Cardiac muscle cell (in vitro differentiated cells and primary cell): ENCODE measurements at places on chromosomes 6 and 20.

DNA sequence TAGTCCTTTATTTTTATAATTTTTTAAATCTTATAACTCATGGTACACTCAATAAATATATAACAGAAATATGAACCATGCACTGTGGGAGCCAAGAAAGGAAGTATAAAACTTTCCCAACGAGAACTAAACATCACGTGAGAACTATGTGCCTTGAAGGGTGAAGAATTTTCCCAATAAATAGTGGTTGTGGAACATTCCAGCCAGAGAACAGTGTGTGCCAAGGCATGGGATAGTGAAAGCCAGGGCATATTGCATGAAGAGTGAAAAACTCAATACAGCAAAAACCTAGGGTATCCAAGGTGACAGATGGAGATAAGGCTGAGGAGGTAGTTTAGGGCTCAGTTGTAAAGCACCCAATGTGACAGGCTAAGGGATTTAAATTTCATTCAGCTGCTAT, 86.1 kb downstream of the SIM1 start:
- H3K27me3 ChIP-seq: peaks cover 8% of the 10 kb centered on the region
- no peaks in the 10 kb centered on the region for H3K36me3 ChIP-seq
- H3K4me1 ChIP-seq: peaks cover 3% of the 10 kb centered on the region

- H3K4me1 ChIP-seq: no peaks in the 10 kb centered on the region
- H3K27me3 ChIP-seq: no peaks in the 10 kb centered on the region
- H3K36me3 ChIP-seq: no peaks in the 10 kb centered on the region
Measured at GRCh38 chr20:51236421-51236820, 213.5 kb upstream of the KCNG1 start.

DNA sequence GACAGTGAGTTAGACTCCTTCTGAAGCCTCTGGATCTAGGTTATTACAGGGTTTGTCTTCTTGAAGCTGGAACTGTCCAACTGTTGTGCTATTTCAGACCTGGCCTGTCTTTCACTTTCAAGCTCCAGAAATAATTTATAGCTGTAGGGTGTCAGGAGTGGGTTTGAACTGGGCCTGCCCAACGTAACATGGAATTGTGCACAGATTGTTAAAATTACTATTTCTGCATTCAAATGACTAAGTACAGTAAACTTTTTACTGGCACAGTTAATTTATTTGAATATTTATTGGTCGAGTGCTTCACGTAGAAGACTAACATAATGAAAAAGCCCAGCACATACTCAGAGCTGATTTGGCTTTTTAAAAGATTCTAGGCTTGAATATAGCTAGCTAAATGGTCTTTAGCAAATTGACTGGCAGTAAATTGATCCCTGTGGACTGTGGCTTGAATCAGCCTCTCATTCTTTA, 74.3 kb downstream of the ARID1B start:
- peak overlapping the region; percentile 79 for H3K27ac ChIP-seq
- H3K4me3 ChIP-seq: no peak overlapping the region
- no peaks in the 10 kb centered on the region for H3K27me3 ChIP-seq
- DNase-seq: peak; percentile 42
- H3K4me1 ChIP-seq: peaks cover 65% of the 10 kb centered on the region

- DNase-seq: no peak
- no peaks in the 10 kb centered on the region for H3K4me1 ChIP-seq
- H3K27ac ChIP-seq: no peak overlapping the region
Measured at GRCh38 chr6:87180105-87180728, 24.9 kb downstream of the ZNF292 start.

DNA sequence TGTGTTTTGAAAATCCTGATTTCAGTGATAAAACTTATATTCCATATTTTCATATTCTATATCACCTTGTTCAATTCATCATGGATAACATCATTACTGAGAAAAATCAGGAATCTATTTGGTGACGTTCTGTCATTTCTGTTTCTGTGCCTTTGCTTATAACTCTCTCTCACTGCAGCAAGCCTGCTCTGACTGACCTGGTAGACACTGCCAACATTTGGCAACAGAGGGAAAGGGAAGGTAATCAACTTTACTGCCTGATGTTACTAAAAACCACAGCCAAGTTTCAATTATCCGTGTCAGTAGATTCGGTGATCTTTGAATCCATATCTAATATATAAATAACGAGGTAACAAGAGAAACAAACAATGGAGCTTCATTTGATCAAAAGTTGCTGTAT, 501.9 kb downstream of the LMBRD1 start:
- peaks cover 10% of the 10 kb centered on the region for H3K4me1 ChIP-seq
- DNase-seq: no peak
- H3K4me3 ChIP-seq: no peak overlapping the region

GRCh38 chr6:71599359-71599758, 287.0 kb upstream of the RIMS1 start:
- H3K36me3 ChIP-seq: no peaks in the 10 kb centered on the region
- no peaks in the 10 kb centered on the region for H3K4me1 ChIP-seq
- no peaks in the 10 kb centered on the region for H3K27me3 ChIP-seq

DNA sequence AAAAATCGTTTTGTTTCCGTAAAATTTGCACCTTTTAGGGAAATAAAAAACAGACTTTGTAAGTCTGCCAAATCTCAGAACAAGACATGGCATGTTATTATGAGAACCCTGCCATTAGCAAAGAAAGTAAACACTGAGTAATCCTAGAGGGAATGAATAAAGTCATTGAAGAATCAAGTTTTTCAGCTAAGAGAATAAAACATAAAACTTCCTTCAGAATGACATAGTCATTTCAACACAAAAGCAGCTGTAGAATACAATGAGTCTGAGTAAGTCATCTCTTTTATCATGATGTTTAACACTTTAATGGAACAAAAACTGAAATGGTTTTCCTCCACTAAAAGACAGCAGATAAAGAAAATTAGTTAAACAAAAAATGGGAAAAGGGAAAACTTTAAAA, 10.3 kb upstream of the DST start:
- no peak overlapping the region for H3K4me3 ChIP-seq
- no peaks in the 10 kb centered on the region for H3K36me3 ChIP-seq
- DNase-seq: no peak

DNA sequence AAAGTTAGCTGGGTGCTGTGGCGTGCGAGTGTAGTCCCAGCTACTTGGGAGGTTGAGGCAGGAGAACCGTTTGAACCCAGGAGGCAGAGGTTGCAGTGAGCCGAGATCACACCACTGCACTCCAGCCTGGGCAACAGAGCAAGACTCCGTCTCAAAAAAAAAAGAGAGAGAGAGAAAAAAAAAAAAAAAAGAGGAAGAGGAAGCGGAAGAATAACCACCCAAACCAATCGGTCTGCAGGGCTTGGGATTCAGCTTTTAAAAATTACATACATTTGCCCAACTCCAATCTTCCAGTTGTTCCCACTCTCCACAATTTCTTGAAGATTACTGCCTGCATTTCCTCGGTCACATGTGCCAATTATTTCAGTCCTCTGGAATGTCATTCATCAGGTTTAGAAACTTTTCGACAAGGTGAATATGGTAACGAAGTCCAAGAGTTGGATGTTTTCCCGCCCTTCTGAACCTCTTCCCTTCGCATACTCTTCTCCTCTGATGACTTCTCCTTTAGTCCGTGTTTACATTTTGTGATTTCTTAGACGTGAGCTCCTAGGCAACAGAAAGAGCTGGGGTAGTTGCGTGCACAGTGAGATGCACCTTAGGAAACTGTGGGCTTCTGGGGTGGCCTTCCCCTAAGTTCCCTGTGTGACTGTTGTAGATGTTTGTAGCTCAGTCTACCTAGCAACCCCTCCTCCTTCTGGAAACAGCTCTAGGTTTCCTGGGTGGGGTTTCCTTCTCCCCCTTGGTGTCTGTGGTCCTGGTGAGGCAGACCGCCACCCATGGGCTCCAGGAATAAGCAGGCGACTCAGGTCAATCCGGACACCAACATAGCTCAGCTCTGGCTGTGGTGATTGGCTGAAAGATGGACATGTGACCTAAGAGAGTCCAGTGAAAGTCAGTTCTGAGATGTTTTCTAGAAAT, 63.0 kb upstream of the NCOA3 start:
- H3K4me1 ChIP-seq: no peaks in the 10 kb centered on the region
- no peaks in the 10 kb centered on the region for H3K36me3 ChIP-seq
- no peaks in the 10 kb centered on the region for H3K27me3 ChIP-seq
- DNase-seq: no peak

DNA sequence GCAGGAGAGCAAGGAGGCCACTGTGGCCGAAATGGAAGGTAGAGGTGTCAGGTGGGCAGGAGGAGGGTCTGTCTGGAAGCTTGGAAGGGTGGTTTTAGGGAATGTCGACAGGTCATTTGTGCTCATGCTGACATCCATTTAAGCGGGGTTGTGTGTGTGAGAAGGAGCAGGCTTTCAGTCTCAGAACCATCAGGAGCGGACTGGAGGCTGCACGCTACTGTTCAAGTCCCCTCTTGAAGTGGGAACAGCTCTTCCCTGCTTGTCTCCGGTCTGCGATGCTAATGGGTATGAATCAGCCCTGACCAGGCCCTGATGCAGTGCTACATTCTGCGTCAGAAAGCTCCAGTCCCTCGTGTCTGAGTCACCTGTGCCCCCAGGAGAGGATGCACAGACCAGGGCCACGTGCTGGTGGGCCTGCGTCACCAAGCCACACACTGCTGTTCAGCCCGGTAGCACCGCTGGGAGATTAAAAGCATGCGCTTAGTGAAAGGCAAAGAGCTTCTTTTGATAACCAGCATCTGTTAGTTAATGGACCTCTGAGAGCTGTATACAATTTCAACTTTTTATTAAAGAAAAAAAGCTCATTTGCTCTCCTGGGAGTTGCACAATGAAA, 58.0 kb downstream of the APCDD1L start:
- H3K27me3 ChIP-seq: no peaks in the 10 kb centered on the region
- peaks cover 10% of the 10 kb centered on the region for H3K4me1 ChIP-seq
- no peaks in the 10 kb centered on the region for H3K36me3 ChIP-seq
- H3K27ac ChIP-seq: no peak overlapping the region
- no peak overlapping the region for H3K4me3 ChIP-seq
- peak; percentile 63 for DNase-seq

GRCh38 chr6:53312355-53312754, 36.4 kb downstream of the ELOVL5 start:
- H3K4me3 ChIP-seq: no peak overlapping the region
- no peak for DNase-seq
- peaks cover 7% of the 10 kb centered on the region for H3K4me1 ChIP-seq
- H3K27ac ChIP-seq: no peak overlapping the region
- no peaks in the 10 kb centered on the region for H3K27me3 ChIP-seq
- H3K36me3 ChIP-seq: no peaks in the 10 kb centered on the region

DNA sequence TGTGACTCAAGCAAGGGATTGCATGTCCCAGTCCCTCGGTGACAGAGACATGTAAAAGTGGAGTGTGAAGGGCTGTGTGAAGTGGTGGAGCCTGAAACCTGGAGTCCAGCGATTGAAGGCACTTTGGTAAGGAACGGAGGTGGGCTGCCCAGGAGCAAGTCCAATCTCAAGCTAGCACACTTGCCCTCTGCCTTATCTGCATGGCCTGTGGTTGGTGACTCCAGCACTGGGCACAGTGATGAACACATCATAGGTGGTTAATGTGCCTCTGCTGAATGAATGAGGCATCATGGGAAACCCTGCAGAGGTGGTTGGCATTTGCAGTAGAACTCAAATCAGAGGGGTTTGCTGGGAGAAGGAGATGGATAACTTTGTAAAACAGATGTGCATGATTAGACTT, 14.9 kb upstream of the ULBP3 start:
- no peak overlapping the region for H3K27ac ChIP-seq
- H3K27me3 ChIP-seq: no peaks in the 10 kb centered on the region
- DNase-seq: no peak
- H3K4me3 ChIP-seq: no peak overlapping the region
- H3K4me1 ChIP-seq: no peaks in the 10 kb centered on the region
- no peaks in the 10 kb centered on the region for H3K36me3 ChIP-seq

GRCh38 chr6:16770701-16771569, 9.7 kb upstream of the ATXN1 start:
- DNase-seq: peak; percentile 90
- no peaks in the 10 kb centered on the region for H3K36me3 ChIP-seq
- H3K4me1 ChIP-seq: peaks cover 19% of the 10 kb centered on the region
- no peak overlapping the region for H3K27ac ChIP-seq

DNA sequence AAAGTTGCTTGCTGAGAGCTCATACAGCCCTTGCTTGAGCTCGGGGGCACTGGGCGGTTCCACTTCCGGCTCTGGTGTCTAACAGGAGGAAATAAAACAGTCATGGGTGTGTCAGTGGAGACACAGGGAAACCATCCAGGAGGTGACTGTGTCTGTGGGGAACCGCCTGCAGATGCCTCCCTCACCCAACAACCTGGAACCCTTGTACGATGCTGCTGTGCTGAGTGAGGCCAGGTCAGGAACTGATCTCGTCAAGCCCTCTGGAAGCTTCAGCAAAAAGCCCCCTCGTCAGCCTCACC, 15.5 kb downstream of the TXNDC5 start:
- H3K4me3 ChIP-seq: no peak overlapping the region
- H3K27me3 ChIP-seq: no peaks in the 10 kb centered on the region
- H3K27ac ChIP-seq: no peak overlapping the region
- peaks cover 3% of the 10 kb centered on the region for H3K4me1 ChIP-seq
- DNase-seq: no peak
- H3K36me3 ChIP-seq: peaks cover 42% of the 10 kb centered on the region

DNA sequence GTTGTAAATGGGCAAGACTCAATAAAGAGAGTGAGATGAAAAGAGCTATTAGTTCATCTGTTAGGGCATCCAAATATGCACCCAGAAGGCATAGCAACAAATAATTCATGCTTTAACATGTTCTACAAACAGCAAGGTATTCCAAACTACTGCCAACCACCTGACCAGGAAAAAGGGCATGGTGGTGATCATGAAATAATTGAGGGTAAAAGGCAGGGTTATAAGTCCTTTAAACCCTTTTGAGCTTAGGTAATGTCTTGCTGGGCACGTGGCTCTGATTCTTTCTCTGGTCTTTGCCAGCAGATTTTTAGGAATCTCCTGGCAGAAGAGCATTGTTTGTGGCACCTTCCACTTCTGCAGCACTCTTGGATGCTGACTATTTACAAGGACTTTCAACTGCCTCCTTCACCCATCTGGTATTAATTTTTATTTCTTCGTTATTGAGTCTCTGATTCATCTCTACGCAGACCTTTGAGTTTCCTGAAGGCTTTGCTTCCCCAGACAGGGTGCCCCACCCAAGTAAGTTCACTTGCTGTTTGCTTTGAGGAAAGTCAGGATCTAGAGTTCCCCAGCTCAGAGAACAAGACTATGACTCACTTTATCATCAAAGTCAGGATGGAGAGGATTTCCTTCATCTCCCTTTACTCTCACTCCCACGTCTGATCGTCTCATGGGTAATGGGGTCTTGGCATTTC, 83.4 kb upstream of the NEDD9 start:
- peak; percentile 57 for DNase-seq
- no peak overlapping the region for H3K27ac ChIP-seq
- H3K4me1 ChIP-seq: no peaks in the 10 kb centered on the region
- no peaks in the 10 kb centered on the region for H3K27me3 ChIP-seq
- no peaks in the 10 kb centered on the region for H3K36me3 ChIP-seq

DNA sequence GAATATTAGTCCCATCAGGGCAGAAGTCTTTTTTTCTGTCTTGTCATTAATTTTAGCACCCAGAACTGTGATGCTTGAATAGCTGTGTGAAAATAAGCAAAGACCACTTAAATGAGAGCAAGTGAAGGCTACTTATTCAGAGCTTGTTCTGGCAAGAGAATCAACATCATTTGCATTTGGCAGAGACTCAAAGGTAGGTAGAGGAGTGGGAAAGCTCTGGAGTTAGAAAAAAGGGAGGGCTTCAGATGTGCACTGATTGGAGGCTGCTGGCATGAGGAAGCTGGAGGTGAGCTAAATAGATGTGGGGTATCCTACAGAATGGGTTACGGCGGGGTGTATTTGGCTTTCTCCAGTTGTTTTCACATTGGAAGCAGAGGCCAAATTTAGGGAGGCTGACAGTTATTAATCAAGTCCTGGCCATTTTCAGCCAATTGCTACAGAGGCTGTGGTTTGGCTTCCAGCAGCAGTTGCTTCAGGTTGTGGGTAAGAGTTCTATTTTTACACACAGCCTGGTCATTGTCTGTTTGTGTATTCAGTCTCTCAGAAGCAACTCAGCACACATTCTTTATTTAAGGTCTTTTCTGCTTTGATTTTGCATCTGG, 254.3 kb downstream of the BTBD3 start:
- H3K4me3 ChIP-seq: no peak overlapping the region
- no peak overlapping the region for H3K27ac ChIP-seq
